ENCODE measurements at places on chromosomes 4 and X.

DNA sequence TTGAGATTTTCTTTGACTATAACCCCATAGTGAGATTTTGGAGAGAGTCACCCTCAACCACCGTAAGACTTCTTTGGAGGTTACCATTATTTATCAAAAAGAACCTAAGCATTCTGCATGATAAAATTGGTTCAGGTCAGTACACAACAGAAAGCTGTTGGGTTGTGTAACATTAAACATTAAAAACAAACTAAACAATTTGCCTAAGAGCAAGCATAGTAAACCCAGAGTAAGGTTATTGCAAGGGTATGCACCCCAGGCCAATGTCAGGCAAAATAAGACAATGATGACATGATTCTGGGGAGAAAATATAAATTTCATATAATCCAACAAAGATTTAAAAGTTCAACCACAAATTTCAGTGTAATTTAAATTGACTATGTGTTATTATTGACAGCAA is 472.4 kb downstream of the SH2D1A start:
- no peaks in the 10 kb centered on the region for H3K27me3 ChIP-seq
- no peaks in the 10 kb centered on the region for H3K36me3 ChIP-seq
- DNase-seq: no peak
- no peak overlapping the region for H3K27ac ChIP-seq
- no peak overlapping the region for H3K4me3 ChIP-seq
- no peaks in the 10 kb centered on the region for H3K4me1 ChIP-seq

- H3K36me3 ChIP-seq: no peaks in the 10 kb centered on the region
- H3K27ac ChIP-seq: peak overlapping the region; percentile 100
- H3K27me3 ChIP-seq: no peaks in the 10 kb centered on the region
- H3K4me1 ChIP-seq: peaks cover 70% of the 10 kb centered on the region
- peak overlapping the region; percentile 1 for H3K4me3 ChIP-seq
- DNase-seq: no peak
These were observed 43.1 kb upstream of the TMPRSS11E start for GRCh38 chr4:68404153-68404552.

- no peak for DNase-seq
- peak overlapping the region; percentile 64 for H3K27ac ChIP-seq
- no peaks in the 10 kb centered on the region for H3K36me3 ChIP-seq
These were observed 194.7 kb upstream of the VCX3A start for GRCh38 chrX:6729626-6730025.

- H3K27ac ChIP-seq: no peak overlapping the region
- peaks cover 18% of the 10 kb centered on the region for H3K36me3 ChIP-seq
- no peaks in the 10 kb centered on the region for H3K4me1 ChIP-seq
- DNase-seq: no peak
- H3K27me3 ChIP-seq: no peaks in the 10 kb centered on the region
These were observed 147.0 kb downstream of the AFAP1 start for GRCh38 chr4:7792616-7793015.

DNA sequence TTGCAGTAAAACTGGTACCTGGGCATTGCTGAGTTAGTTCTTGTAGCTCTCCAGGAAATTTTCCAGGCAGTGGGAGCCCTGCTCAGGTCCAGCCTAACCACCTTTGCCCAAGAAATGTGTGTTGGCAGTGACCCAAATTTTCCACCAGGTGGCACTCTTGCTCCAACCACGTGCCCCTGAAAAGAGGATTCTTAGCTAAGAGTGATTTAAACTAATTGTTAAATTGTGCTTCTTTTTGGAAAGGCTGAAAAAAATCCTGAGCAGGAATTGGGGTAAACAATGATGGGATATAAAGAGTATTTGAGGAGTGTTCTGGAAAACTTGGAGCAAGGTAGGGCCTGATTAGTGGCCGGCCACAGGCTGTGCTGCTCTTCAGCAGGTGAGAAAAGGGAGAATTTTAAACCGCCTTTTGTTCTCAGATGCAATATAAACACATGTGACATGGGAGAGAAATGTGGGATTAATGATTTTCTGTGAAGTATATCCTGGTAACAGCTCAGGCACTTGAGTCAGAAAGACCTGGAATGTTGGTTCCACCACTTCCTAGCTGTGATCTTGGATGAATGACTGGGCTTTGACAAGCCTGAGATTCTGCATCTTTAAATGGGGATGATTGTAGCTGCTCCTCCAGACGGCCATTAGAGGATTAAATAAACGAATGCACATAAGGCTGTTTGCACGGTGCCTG is 219.6 kb downstream of the PTTG2 start:
- H3K4me3 ChIP-seq: no peak overlapping the region
- peak; percentile 81 for DNase-seq
- peaks cover 40% of the 10 kb centered on the region for H3K36me3 ChIP-seq

DNA sequence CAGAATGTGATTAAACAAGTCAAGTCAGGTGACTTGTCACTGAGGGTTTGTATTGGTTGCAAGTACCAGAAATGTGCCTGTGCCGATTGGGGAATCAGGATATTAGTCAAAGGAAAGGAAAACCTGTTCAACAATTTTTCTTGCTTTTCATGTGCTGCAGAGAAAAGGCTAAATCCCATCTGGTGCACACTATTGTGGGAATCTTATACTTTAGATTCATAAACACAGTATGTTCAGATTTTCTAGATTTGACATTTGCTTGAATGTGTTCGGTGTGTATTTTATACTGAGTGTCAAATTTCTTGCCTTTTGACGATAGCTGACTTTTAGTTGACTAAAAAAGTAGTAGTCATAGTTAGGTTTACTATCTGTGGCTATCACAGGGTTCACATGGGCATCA is 37.6 kb downstream of the GAB1 start:
- no peak overlapping the region for H3K4me3 ChIP-seq
- DNase-seq: no peak
- peaks cover 46% of the 10 kb centered on the region for H3K4me1 ChIP-seq

- peak; percentile 20 for DNase-seq
- no peak overlapping the region for H3K27ac ChIP-seq
- no peaks in the 10 kb centered on the region for H3K4me1 ChIP-seq
- H3K27me3 ChIP-seq: no peaks in the 10 kb centered on the region
- no peaks in the 10 kb centered on the region for H3K36me3 ChIP-seq
These were observed 60.2 kb upstream of the PGAM4 start for GRCh38 chrX:78029663-78030062.

- H3K4me1 ChIP-seq: peaks cover 12% of the 10 kb centered on the region
- no peak overlapping the region for H3K27ac ChIP-seq
- H3K27me3 ChIP-seq: no peaks in the 10 kb centered on the region
- H3K36me3 ChIP-seq: no peaks in the 10 kb centered on the region
- H3K4me3 ChIP-seq: no peak overlapping the region
- DNase-seq: no peak
These were observed 164.1 kb upstream of the PPARGC1A start for GRCh38 chr4:24053934-24054333.

DNA sequence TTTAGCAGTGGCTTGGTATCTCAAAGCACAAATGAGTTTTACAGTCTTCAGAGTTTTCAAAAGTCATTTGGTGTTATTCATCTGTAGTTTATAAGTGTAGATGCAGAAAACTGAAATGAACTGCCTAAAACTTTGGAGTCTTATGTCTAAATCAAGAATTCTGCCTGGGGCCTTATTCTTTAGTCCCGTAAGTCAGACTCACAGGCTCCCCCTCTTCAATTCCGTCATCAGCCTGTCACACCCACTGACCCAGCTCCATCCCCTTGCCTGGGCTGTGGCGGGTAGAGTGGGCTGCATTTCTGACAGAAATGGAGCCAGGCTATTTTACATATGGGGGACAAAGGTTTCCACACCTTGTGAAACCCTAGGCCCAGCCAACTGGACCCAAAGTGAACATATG is 44.3 kb downstream of the TSPAN5 start:
- no peaks in the 10 kb centered on the region for H3K27me3 ChIP-seq
- no peak overlapping the region for H3K27ac ChIP-seq
- H3K4me3 ChIP-seq: no peak overlapping the region
- H3K4me1 ChIP-seq: peaks cover 75% of the 10 kb centered on the region
- no peaks in the 10 kb centered on the region for H3K36me3 ChIP-seq

DNA sequence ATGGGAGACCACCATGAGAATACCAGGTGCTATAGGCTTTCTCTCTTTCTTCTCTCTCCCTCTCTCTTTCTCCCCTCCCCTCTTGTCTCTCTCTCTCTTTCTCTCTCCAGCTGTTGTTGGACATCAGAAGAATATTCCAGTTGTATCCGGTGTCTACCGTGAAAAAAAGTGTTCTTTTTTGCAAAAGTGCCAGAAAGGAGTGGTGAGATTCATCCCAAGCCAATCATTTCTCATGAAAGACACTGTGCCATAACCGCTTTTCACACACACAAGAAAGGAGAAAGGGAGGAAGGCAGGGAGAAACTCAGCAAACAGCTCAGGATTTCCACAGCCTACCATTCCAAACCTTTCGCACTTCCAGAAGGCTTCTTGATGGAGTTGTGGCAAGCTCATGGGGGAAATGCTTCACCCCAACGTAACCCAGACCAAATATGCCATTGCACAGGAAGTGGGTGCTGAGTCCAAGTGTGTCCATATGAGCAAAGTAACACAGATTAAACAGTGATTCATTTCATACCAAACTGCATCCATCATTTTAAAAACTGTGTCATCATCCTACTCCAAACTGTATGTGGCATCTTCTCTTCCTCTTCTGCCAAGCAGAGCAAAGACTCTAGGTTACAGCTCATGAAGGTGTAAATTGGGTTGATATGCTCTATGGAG is 224.0 kb downstream of the APBB2 start:
- no peaks in the 10 kb centered on the region for H3K36me3 ChIP-seq
- no peak overlapping the region for H3K4me3 ChIP-seq
- no peaks in the 10 kb centered on the region for H3K4me1 ChIP-seq

- no peaks in the 10 kb centered on the region for H3K36me3 ChIP-seq
- no peak overlapping the region for H3K27ac ChIP-seq
These were observed 16.0 kb upstream of the SH3TC1 start for GRCh38 chr4:8182858-8183725.

DNA sequence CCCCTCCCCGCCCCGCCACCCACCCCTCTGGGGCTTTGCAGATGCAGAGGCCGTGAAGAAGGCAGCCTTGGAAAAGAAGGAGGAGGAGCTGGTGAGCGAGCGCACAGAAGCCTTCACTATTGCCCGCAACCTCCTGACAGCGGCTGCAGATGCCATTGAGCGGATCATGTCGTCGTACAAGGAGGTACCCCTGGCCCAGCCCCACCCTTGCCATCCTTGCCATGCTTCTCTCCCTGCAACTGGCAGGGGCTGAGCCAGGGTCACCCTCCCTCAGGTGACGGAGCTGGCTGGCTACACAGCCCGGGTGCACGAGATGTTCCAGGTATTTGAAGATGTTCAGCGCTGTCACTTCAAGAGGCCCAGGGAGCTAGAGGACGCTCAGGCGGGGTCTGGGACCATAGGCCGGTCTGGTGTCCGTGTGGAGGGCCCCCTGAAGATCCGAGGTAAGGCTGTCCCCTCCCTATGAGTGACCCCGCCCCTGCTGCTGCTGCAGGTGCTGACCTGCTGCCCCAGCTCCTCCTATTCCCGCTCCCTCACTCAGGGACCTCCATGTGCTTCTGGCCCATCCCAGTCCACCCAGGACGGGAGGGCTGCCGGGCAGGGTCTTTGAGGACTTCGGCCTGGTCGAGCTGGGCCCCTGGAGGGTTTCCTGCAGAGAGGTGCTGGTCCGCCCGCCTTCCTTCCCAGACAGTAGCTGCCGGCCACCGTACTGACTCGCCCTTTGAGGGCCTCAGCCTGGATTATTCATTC is 11.6 kb downstream of the ABCD1 start:
- H3K36me3 ChIP-seq: peaks cover 11% of the 10 kb centered on the region
- no peak for DNase-seq
- H3K27me3 ChIP-seq: no peaks in the 10 kb centered on the region

DNA sequence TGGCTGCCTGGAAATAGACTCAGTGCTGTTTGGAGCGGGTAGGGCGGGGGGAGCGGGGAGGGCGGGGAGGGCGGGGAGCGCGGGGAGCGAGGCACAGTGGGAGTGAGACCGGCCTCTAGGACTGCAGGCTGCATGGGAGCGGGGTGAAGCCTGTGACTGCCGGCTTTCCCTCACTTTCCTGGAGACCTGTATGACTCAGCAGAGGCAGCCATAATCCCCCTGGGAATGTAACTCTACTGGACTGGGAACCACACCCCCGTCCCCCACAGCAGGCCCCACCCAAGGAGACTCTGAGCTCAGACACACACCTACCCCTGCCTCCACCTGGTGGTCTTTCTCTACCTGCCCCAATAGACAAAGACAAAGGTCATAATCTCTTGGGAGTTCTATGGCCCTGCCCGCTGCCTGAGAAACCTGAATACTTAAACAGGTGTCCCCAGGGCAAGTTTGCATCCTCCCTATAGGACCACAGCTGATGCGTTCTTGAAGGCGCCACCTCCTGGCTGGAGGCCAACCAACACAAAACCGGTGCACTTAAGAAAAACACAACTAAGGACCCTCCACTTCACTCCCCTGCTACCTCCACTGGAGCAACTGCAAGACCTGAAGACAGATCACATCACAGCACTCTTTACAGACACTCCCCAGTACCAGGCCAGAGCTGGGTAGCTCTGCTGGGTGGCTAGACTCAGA is 18.0 kb downstream of the HDAC8 start:
- peaks cover 12% of the 10 kb centered on the region for H3K36me3 ChIP-seq
- H3K27me3 ChIP-seq: no peaks in the 10 kb centered on the region
- DNase-seq: peak; percentile 69
- peak overlapping the region; percentile 95 for H3K27ac ChIP-seq

DNA sequence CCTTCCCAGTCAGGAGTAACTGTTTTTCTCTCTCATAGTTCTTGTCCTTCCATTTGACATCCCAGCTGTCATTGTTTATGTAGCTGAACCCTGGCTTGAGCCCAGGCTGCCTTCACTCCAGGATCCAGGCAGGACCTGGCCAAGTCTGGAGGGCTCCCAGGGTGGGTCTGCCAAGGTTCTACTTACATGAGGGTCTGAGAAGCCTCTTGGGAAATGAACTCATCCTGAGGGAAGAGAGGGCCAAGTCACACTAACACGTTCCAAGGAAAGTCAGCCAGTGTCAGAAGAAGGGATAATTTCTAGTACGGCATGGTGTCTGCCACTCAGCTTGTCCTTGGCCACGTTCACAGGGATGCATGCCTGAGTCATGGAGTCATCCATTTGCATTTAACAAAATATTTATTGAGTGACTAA is 54.8 kb upstream of the SRD5A3 start:
- DNase-seq: no peak
- no peaks in the 10 kb centered on the region for H3K27me3 ChIP-seq
- H3K36me3 ChIP-seq: no peaks in the 10 kb centered on the region
- H3K4me1 ChIP-seq: peaks cover 19% of the 10 kb centered on the region

GRCh38 chr4:140061194-140061593 is 92.8 kb downstream of the MAML3 start:
- no peaks in the 10 kb centered on the region for H3K27me3 ChIP-seq
- no peak overlapping the region for H3K4me3 ChIP-seq
- H3K27ac ChIP-seq: no peak overlapping the region

- no peaks in the 10 kb centered on the region for H3K27me3 ChIP-seq
- no peak for DNase-seq
- no peak overlapping the region for H3K4me3 ChIP-seq
These were observed 38.0 kb downstream of the CTBP1 start for GRCh38 chr4:1210971-1211370.

GRCh38 chrX:43525901-43526610 is 130.0 kb upstream of the MAOA start:
- no peak overlapping the region for H3K4me3 ChIP-seq
- H3K4me1 ChIP-seq: peaks cover 24% of the 10 kb centered on the region
- H3K36me3 ChIP-seq: peaks cover 7% of the 10 kb centered on the region

Data from WTC11 (cell line).